ENCODE measurements at places on chromosomes 4 and X. TPM values are rescaled to one million over a fixed set of nuclear protein-coding genes. Genes with fewer than 3 reads are reported as not detected.

- DNase-seq = no peak
- no peaks in the 10 kb centered on the region for H3K4me1 ChIP-seq
- no peak overlapping the region for H3K27ac ChIP-seq
- no peaks in the 10 kb centered on the region for H3K36me3 ChIP-seq
These were observed 18.0 kb downstream of the ARHGAP10 start for GRCh38 chr4:147749811-147750321.

GRCh38 chrX:150446151-150446550 lies 83.0 kb downstream of the MAMLD1 start:
- no peak overlapping the region for H3K4me3 ChIP-seq
- H3K36me3 ChIP-seq = no peaks in the 10 kb centered on the region
- no peak for DNase-seq

DNA sequence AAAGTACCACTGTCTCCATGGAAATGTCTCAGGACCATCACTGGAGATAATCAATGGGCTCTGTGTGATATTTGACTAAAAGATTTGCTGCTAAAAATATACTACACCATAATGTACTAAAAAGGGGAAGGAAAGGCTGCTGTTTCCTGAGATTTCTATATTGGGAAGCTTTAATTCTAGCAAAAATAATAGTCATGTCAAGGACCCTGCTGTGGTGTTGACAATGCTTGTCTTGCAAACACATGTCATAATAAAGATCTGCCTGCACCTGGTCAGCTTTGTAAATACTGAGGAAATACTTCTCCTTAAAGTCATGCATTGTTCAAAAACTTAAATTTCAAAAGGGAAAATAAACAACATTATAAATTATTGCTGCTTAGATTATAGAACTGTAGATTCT lies 417.9 kb downstream of the GPM6A start:
- no peaks in the 10 kb centered on the region for H3K27me3 ChIP-seq
- DNase-seq = no peak
- no peaks in the 10 kb centered on the region for H3K36me3 ChIP-seq

The RNF175 gene
- polyA plus RNA-seq = 0.48 TPM

- no peaks in the 10 kb centered on the region for H3K4me1 ChIP-seq
- H3K36me3 ChIP-seq = no peaks in the 10 kb centered on the region
- no peaks in the 10 kb centered on the region for H3K27me3 ChIP-seq
- no peak overlapping the region for H3K4me3 ChIP-seq
- no peak for DNase-seq
- no peak overlapping the region for H3K27ac ChIP-seq
These were observed 276.5 kb downstream of the FAT4 start for GRCh38 chr4:125591290-125591689.

DNA sequence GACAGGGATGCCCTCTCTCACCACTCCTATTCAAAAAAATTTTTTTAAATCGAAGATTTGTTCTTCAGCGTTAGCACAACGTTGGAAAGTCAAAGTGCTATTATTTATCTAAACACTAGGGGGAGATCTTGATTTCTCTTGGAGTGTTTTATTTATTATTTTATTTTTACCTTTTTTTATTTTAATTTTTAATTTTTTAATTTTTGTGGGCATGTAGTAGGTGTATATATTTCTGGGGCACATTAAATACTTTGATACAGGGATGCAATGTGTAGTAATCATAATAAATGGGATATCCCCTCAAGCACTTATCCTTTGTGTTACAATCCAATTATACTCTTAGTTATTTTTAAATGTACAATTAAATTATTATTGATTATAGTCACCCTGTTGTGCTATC lies 37.4 kb upstream of the SLC10A4 start:
- no peaks in the 10 kb centered on the region for H3K27me3 ChIP-seq
- H3K36me3 ChIP-seq = no peaks in the 10 kb centered on the region
- DNase-seq = no peak
- H3K4me1 ChIP-seq = no peaks in the 10 kb centered on the region
- no peak overlapping the region for H3K4me3 ChIP-seq

Data from spleen (tissue), 13 donors.